ENCODE measurements at places on chromosomes 7 and 10.
A peak's percentile ranks its signal among the peaks of the same experiment; 100 is the strongest.

- DNase-seq: peak; percentile 56
Observed at GRCh38 chr7:30074422-30075030, 46.3 kb downstream of the PLEKHA8 start.

- no peak for DNase-seq
Observed at GRCh38 chr10:130915065-130915464, 396.5 kb downstream of the TCERG1L start.

GRCh38 chr10:84230359-84230758 is 5.0 kb upstream of the LRIT2 start:
- no peak for DNase-seq

DNA sequence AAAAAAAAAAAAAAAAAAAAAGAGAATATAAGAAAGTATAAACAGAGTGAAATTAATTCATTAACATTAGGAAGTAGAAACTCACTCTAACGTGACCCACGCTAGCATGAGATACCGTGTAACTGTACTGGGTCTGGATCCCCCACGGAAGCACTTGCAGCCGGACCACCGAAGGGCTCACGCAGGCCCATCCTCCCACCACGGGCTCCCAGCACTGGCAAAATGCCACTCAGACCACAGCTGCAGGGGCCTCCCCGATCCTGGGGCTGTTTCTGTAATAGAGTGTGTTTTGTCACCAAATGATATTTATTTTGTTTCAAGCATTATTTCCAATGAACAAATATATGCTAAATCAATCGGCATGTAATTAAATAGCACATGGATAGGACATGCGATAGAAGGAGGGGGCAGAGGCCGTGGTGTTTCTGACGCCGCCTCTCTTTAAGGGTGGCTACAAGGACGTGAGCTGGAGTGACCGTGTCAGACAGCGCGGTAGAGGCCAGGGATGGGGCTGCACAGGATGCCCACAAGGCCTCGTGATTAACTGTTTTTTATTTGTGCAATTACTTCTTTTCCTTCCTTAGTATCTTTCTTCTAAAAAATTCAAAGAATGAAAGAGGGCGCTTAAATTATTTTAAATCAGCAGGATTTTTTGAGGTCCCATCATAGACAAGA is 568.5 kb downstream of the PTPRN2 start:
- DNase-seq: no peak

- DNase-seq: no peak
Observed at GRCh38 chr10:77548671-77549070, 88.9 kb downstream of the KCNMA1 start.

DNA sequence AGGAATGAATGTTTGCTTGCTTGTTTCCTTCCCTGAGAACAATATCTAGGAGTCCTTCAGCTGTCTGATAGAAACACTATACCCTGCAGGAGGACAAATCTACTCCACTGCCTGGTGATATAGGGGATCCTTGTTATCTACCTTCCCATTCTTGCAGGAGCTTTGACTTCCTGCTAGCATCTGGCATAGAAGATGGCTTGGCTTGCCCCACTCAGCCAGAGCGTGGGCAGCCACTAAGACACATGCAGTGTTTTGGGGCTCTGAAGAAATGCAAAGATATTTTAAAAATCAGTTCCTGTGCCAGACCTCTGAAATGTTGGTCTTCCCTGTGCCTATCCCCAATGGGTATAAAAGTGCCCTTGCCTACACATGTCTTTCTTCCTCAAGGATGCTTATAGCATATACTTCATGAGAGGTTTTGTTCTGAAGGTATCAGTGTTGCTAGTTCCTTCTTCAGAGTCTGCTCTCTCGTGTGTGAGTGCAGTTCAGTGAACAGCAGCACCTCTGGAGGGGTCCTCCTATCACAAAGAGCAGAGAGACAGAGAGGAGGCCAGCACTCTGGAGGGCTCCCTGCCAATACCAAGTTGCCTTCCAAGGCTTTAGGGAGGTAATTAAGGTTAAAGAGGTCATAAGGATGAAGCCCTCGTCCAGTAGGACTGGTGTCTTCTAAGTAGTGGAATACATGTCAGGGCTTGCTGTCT is 149.1 kb upstream of the CALCR start:
- DNase-seq: no peak

Data from RPMI8226 (cell line).